ENCODE measurements at places on chromosomes 13 and 19.
A peak's percentile ranks its signal among the peaks of the same experiment; 100 is the strongest.

DNA sequence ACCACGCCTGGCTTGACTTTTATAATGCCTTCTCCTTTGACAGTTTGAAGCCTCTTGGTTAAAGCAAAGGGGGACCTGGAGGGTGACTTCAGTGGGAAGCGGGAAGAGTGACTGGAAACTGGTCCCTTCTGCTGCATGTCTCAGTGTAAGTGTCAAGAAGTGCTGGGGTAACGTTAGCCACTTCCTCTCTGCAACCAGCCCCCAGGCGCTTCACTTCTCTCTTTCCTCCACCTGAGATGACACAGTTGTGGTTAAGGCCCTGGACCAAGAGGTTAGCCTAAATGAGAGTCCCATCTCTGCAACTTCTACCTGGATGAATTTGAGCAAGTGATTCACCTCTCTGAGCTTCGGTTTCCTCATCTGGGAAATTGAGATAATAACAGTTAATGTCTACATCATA lies 16.3 kb downstream of the LEUTX start:
- H3K27ac ChIP-seq: no peak overlapping the region
- peak; percentile 19 for DNase-seq
- no peak overlapping the region for H3K4me3 ChIP-seq

DNA sequence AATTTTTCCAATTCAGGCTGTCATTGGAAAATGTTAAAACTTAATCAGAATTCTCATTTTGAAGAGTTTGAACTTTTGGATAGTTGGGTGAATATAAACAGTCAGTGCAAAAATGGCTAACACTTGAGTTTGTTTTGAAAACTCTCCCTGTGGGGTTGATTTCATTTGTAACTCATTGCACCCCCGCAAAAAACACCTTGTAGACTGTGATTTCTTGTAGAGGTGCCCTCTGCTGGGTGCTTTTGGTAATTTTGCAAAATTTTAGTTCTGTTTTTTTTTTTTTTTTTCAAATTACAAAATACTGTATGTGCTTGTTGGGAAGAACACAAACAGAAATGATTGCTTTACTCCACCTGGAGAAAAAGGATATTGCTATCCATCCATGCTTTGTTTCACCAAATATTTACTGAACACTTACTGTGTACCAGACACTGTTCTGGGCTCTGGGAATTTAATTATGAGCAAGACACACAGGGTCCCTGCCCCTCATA lies 28.2 kb upstream of the GPI start:
- no peaks in the 10 kb centered on the region for H3K4me1 ChIP-seq
- DNase-seq: peak; percentile 38
- peaks cover 9% of the 10 kb centered on the region for H3K36me3 ChIP-seq
- no peak overlapping the region for H3K4me3 ChIP-seq
- no peak overlapping the region for H3K27ac ChIP-seq

DNA sequence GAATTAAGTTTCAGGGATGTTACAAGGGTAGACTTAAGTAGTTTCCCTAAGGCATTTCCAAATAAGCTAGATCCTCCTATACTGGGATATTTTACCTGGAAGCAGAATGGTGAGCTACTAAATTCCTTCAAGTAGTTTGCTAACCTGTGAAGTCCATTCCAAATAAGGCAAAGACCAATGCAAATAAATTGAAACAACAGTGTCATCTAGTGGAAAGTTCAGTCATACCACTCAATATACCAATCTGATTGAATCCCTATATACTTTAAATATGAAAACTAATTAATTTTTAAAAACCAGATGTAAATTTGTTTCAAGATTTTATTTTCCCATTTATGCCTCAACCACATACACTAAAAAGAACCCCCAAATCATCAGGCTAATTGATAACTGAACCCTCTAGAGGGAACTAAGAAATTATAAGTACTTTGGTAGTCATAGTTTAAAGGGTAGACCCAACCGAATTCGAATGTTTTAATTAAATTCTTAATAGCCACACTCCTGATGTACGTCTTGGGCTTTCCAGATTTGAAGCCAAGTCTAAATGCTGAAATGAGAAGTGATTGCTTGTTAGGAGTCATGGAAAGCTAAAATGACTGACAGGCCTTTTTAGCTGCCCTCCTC lies 223.7 kb downstream of the TBC1D4 start:
- no peaks in the 10 kb centered on the region for H3K36me3 ChIP-seq
- DNase-seq: peak; percentile 60
- peaks cover 2% of the 10 kb centered on the region for H3K27me3 ChIP-seq

DNA sequence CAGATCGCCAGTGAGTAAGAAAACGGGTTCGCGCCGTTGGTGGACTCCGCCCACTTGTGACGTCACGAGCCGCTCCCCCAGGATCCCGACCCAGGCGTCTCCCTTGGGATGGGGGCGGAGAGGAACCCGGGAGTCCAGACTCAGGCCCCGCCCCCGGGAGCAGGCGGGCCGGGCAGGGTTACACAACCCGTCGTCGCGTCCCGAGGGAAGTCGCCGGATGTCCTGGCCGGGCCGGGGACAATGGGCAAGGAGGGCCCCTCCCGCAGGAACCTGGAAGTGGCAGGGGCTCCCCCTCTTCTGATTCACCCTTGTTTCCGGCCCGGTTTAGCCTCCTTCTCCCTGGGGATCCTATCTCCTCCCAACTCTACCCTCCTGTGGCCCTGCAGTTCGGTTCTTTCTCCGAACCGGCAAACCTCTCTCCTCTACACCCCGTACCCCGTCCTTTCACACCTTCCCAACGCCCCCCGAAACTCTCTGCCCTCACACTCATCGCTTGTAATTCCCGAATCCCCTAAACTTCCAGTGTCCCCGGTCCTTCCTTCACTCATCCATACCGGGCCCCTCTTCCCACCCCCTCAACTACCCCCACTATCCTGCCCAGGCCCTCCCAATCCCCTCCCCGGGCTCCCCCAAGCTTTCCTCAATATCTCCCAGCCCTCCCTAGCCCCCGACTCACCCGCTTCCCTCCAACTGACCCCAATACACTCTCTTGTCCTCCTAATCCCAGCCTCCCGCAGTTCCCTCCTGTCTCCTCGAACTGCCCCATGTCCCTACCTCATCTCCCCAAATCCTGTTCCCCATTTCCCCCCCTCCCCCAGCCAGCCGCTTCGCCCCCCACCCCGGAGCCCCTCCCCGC lies 20.0 kb upstream of the ERCC1 start:
- H3K4me3 ChIP-seq: no peak overlapping the region
- H3K27ac ChIP-seq: peak overlapping the region; percentile 15
- H3K27me3 ChIP-seq: peaks cover 2% of the 10 kb centered on the region
- no peaks in the 10 kb centered on the region for H3K36me3 ChIP-seq

DNA sequence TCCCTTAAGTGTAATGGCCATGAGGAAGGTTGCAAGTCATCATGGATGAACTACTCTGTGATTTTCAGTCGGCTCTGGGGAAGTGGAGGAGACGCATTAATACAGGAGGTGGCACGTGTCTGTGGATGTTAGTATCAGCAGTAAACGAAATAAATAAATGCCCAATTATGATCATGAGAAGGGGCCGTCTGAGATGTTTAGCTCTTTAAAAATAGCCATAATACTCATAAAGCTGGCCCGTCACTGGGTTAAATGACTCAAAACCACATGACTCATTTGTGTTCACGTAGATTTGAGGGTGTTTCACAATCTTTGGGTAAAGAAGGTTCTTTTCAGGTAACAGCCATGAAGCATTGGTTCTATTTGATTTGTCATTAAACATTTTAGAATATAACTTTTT lies 620.6 kb downstream of the GPC6 start:
- no peaks in the 10 kb centered on the region for H3K27me3 ChIP-seq
- DNase-seq: no peak
- no peak overlapping the region for H3K27ac ChIP-seq
- no peaks in the 10 kb centered on the region for H3K36me3 ChIP-seq
- H3K4me1 ChIP-seq: no peaks in the 10 kb centered on the region

DNA sequence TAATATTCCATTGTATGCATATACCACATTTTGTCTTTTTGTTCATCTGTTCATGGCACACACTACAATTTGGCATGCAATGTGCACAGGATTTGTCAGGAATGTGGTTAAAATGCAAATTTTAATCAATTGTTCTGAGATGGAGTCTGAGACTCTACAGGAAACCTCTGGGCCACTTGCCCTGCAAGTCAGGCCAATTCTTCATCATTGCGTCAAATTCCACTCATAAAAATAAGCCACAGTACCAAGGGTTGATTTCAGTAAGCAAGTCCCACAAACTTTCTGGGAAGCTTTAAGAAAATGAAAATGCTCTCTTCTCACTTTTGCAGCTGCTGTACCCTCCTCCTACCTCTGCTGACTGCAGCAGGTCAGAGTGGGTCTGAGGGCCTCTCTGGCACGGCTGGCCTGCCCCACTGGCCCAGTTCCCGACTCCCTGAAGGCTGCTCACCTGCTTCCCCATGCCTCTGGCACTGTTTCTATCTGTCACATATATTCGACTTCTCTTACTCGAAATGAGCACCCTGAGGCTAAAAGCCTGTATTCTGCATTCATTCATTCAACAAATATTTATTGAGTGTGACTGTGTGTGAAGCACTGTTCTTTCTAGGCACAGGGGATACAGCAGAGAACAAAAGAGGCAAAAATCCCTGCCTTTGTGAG lies 83.8 kb upstream of the WASF3 start:
- DNase-seq: no peak
- no peaks in the 10 kb centered on the region for H3K36me3 ChIP-seq
- H3K4me1 ChIP-seq: peaks cover 9% of the 10 kb centered on the region
- H3K4me3 ChIP-seq: no peak overlapping the region

GRCh38 chr19:15399234-15399515 lies 19.6 kb upstream of the AKAP8 start:
- no peaks in the 10 kb centered on the region for H3K4me1 ChIP-seq
- no peak overlapping the region for H3K4me3 ChIP-seq
- no peak for DNase-seq
- no peak overlapping the region for H3K27ac ChIP-seq

DNA sequence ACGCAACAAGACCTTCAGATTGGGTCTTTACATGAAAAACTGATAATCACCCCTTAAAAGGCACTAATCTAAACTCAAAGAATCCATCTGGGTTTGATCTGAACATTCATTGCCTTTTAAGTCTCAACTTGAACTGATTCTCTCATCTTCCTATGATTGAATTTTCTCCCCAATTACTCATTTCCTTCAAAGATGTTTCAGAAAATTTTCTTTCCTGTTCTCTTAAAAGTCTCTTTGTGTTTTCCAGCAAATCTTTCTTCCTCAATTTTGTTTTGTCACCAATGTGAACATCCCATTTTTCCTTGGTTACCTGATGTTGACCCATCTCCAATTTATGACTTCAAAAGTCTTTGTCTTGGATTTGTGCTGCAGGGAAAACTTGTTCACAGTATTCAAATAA lies 234.3 kb downstream of the DACH1 start:
- no peak for DNase-seq
- H3K4me1 ChIP-seq: peaks cover 3% of the 10 kb centered on the region
- H3K27ac ChIP-seq: no peak overlapping the region

- DNase-seq: peak; percentile 59
- H3K27ac ChIP-seq: peak overlapping the region; percentile 89
- peak overlapping the region; percentile 71 for H3K4me3 ChIP-seq
Measured at GRCh38 chr19:51365211-51365964, 800 bp downstream of the ETFB start.

- no peaks in the 10 kb centered on the region for H3K36me3 ChIP-seq
- no peaks in the 10 kb centered on the region for H3K4me1 ChIP-seq
- DNase-seq: peak; percentile 13
- no peak overlapping the region for H3K27ac ChIP-seq
- no peaks in the 10 kb centered on the region for H3K27me3 ChIP-seq
Measured at GRCh38 chr13:43805071-43805468, 18.3 kb upstream of the ENOX1 start.

DNA sequence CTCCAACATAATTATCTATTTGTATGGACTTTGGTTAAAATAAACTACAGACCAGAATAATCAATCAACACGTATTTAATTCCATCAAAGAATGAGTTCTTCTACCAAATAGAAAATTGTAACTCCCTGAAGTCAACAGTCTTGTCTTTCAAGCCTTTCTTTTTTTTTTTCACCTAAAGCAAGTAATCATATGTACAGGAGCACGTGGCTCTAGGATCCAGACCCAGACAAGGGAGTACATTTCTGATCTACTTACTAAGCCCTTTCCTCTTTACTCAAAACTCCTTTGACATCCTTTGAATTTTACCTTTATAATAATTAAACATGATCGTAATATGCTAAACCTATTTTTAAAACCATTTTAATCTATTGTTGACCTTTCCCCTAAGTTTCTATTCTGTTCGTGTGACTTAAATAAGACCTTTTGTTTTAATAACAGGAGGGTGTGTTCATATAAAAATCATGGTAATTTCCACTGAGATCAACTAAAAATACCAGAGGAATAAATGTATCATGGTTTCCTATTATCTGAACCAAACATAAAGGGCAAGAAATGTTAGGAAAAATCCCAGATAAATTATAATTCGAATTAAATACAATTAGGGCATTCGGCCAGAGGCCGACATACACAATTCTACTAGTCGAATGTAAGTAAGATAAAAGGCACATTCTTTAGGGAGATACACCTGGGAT lies 1.7 kb downstream of the SLC7A1 start:
- H3K27ac ChIP-seq: peak overlapping the region; percentile 94
- H3K27me3 ChIP-seq: no peaks in the 10 kb centered on the region
- no peak for DNase-seq
- H3K4me3 ChIP-seq: peak overlapping the region; percentile 79

GRCh38 chr13:45370922-45371406 lies 30.0 kb upstream of the TPT1 start:
- H3K36me3 ChIP-seq: no peaks in the 10 kb centered on the region
- H3K27me3 ChIP-seq: no peaks in the 10 kb centered on the region
- no peaks in the 10 kb centered on the region for H3K4me1 ChIP-seq
- no peak overlapping the region for H3K4me3 ChIP-seq
- no peak overlapping the region for H3K27ac ChIP-seq

DNA sequence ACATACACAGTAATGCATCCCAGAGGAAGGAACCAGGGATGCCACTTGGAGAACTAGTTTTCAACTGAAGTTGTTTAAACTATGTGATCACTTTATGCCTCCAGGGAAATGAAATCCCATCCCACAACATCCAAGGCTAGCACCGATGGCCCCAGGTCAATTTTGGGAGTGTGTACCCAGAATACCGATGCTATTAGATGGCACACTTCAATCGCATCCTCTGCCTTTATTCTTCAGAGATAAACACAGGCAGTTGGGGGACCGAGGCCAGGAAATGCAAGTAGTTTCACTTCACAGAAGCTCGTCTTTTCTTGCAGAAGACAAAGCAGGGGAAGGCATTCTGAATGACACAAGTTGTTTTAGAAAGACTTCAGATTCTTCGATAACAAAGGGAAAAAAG lies 13.8 kb downstream of the STK24 start:
- H3K36me3 ChIP-seq: peaks cover 10% of the 10 kb centered on the region
- H3K27me3 ChIP-seq: no peaks in the 10 kb centered on the region
- no peak overlapping the region for H3K27ac ChIP-seq
- DNase-seq: no peak
- H3K4me1 ChIP-seq: peaks cover 54% of the 10 kb centered on the region
- no peak overlapping the region for H3K4me3 ChIP-seq

- no peaks in the 10 kb centered on the region for H3K36me3 ChIP-seq
- no peak overlapping the region for H3K27ac ChIP-seq
- H3K27me3 ChIP-seq: peaks cover 51% of the 10 kb centered on the region
Measured at GRCh38 chr19:17688853-17689595, 870 bp upstream of the UNC13A start.

- H3K36me3 ChIP-seq: no peaks in the 10 kb centered on the region
- no peaks in the 10 kb centered on the region for H3K27me3 ChIP-seq
- no peaks in the 10 kb centered on the region for H3K4me1 ChIP-seq
Measured at GRCh38 chr13:59414006-59414405, 749.7 kb downstream of the DIAPH3 start.

Measured in common myeloid progenitor, CD34-positive (primary cell).